RPMI8226 (cell line): ENCODE measurements at places on chromosomes 6 and 20.

DNA sequence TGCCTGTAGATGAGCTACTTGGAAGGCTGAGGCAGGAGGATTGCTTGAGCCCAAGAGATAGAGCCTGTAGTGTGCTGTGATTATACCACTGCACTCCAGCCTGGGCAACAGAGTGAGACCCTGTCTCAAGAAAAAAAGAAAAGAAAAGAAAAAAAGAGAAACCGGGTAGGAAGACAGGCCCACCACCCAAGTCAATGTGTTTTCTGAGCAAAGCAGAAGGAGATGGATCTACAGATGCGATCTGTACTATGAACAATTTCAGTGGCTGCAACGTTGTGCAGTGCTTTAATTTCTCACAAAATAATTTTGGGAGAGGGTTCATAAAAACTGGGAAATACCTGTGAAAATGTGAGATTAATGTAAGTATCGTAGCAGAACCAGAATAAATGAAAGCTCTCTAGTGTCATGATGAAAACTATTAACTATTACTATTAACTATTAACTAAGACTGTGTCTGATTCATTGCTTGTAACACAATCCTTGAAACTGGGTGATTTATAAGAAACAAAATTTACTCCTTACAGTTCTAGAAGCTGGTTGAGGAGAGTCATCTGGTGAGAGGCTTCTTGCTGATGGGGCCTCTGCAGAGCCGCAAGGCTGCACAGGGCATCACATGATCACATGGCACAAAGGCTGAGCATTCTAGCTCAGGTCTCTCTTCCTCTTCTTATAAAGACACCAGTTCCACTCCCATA, 233.1 kb upstream of the ZNF217 start:
- peak; percentile 27 for DNase-seq

GRCh38 chr6:105695461-105695860, 292.6 kb upstream of the PREP start:
- no peak for DNase-seq

DNA sequence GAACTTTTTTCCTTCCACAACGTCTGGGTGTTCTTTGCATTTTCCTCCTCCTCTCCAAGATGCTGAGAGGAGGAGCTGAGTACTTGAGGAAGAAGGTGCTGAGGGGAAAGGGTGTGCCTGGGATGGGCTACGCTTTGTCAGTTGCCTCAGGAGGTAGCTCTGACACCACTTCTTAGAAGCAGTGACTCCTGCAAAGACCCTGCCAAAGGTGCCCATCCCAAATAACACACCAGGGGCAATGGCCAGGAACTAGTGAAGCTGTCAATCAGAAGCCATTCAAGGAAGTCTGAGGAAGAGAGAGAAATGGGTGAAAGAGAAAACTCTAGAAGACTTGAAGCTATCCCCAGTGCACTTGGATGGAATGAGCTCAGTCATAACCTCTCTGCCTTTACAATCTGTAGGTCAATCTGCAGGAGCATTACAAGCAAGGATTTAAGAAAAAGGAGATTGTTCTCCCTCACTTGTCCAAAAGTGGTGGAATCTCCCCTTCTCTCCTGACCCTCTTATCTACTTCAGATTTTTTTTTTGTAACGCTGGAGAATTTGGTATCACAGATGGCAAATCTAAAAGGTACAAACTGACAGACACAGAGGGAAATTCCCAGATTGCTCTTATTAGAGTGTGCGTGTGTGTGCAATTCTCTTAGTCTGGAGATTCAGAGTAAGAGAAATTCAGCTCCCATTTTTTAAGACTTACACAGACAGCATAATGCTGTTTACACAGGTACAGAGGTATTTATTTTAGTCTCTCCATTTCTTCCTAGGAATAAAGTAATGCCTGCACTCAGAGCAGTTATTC, 242.6 kb downstream of the GMPR start:
- no peak for DNase-seq

DNA sequence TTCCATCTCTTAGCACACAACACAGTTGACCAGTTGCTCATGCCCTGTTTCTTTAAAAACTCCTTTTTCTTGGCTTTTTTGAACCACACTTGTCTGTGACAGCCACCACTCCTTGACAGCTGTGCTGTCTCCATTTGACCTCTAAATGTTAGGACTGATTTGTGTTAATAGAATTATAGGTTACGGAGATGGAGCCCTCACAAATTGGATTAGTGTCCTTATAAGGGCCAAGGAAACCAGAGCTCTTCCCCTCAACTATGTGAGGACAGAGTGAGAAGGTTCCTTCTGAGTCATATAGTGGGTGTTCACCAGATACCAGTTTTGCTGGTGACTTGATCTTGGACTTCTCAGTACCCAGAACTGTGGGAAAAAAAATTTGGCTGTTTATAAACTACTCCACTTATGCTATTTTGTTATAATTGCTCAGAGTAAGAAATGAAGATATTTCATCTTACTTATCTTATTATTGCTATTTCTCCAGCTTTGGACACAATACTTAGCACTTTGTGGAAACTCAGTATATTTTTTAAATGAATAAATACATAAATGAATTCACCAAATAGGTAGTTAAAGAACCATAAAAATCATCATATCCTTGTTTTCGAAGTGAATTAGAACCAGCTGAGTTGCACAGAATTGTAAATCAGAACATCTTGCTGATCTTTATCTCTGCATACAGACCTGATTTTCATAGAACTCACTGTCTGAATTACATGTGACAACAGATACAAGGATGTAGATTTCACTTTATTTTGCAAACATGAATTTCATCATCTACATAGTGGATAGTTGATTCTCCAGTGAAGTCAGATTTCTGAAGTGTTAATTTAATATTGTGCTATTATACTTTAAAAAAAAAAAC, 598.5 kb upstream of the IRAK1BP1 start:
- DNase-seq = no peak

DNA sequence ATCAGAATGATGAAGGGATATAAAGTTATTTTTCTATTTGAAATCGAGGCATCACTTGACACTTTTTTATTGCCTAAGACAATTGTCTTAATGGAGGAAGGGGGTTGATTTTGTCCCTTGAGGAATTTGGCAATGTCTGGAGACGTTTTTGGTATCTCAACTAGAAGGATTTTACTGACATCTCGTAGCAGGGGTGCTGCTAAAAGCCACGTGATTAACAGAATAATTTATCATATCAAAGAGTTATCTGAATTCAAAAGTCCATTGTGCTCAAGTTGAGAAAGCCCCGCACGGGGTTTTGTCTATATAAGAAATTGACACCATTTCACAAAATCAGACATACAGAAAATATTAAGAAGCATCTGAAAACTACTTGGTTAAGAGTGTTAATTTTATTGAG, 1.5 kb upstream of the TAAR6 start:
- DNase-seq = no peak

GRCh38 chr6:45351076-45351475, 22.9 kb downstream of the RUNX2 start:
- no peak for DNase-seq

DNA sequence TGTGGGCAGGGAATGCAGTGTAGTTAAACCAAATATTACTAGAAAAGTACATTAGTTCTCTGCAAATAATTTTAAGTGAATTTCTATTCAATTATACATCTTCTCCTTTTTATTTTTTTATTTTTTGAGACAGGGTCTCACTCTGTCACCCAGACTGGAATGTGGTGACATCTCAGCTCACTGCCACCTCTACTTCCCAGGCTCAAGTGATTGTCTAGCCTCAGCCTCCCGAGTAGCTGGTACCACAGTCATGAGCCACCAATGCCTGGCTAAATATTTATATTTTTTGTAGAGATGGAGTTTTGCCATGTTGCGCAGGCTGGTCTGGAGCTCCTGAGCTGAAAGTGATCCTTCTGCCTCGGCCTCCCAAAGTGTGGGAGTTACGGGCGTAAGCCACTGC, 76.1 kb downstream of the ITCH start:
- DNase-seq = no peak

DNA sequence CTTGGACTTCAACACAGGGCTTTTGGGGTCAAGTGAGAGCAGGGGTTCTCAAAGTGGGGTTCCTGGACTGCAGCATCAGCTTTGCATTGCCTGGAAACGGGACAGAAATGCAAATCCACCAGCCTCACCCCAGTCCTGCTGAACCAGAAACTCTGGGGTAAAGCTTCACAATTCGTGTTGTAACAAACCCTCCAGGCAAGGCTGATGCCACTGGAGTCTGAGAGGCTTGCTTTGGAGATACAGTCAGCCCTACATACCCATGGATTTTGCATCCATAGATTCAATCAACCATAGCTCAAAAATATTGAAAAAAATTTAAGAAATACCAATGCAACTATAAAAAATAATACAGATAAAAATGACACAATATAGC, 160.4 kb upstream of the ECI2 start:
- DNase-seq = no peak

- DNase-seq = no peak
These were observed 42.0 kb downstream of the SPDEF start for GRCh38 chr6:34514112-34514511.

- no peak for DNase-seq
These were observed 127.2 kb downstream of the FOXO3 start for GRCh38 chr6:108687921-108688320.

DNA sequence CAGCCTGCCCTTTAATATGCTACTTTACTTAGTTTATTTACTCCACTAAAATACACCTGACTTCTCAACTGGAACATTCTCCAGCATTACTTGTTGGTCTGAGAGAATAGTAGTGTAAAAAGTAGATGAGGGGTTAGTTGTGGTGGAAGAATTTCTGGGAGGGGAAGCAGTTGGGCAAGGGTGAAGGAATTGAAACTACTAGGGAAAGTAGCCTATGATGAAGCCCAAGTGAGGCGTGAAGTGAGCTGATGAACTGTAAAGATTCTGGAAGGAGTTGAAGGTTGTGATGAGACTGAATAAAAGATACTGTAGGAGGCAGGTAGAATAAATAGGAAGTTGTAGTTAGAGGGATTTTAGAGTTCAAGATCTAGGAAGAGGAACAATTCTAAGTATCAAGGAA, 72.5 kb downstream of the ITCH start:
- no peak for DNase-seq

- no peak for DNase-seq
These were observed 753.4 kb upstream of the MMS22L start for GRCh38 chr6:98036344-98036923.

DNA sequence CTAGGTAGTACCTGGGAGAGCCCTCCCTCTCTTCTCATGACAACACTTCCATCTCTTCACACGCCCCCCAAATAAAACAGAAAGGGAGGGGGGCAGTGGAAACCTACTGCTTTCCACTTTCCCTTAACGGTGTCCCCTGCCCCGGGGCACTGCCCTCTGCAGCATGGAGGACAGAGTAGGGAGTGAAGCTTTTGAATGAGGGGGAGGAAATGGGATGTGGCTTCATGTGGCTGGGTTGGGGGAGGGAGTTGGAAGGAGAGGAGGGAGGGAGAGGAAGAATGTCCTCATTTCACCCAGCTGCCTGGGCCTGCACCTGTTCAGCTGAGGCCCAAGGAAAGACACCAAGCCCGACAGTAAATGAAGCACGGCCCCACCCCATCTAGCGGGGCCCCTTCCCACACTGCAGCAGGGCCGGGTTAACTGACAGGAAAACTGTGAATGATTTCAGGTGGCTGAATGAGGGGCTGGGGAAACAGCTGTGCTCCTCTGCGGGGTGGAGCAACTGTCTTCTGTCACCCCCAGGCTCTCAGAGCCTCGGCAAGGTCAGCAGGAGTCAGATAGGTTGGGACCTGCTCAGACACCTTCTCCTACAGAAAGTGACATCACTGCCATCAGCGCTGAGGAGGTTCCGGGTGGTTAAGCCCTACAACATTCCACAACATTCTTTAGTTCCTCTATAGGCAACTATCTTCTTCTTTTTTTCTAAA, 40.0 kb upstream of the TAF8 start:
- peak; percentile 86 for DNase-seq

GRCh38 chr6:1825926-1826325, 216.2 kb downstream of the FOXC1 start:
- no peak for DNase-seq

- no peak for DNase-seq
These were observed 38.1 kb downstream of the JARID2 start for GRCh38 chr6:15283986-15284361.

GRCh38 chr6:91155129-91155785, 568.4 kb upstream of the MAP3K7 start:
- DNase-seq = no peak

GRCh38 chr6:60952500-60952899, 1333.5 kb downstream of the KHDRBS2 start:
- DNase-seq = no peak

- peak; percentile 48 for DNase-seq
These were observed 12.1 kb downstream of the LGSN start for GRCh38 chr6:63307581-63308246.

- no peak for DNase-seq
These were observed 39.7 kb upstream of the ATXN1 start for GRCh38 chr6:16800942-16801341.

GRCh38 chr6:111812060-111813038, 60.9 kb downstream of the FYN start:
- DNase-seq = no peak
